Activated B cell treated with CpG ODN at 0.5 μM for 24 hours (primary cell): ENCODE measurements at places on chromosomes 2 and 18. TPM values are rescaled to one million over a fixed set of nuclear protein-coding genes. Genes with fewer than 3 reads are reported as not detected.
A peak's percentile ranks its signal among the peaks of the same experiment; 100 is the strongest.

PDE1A gene
- not detected in 2 replicates for total RNA-seq

DNA sequence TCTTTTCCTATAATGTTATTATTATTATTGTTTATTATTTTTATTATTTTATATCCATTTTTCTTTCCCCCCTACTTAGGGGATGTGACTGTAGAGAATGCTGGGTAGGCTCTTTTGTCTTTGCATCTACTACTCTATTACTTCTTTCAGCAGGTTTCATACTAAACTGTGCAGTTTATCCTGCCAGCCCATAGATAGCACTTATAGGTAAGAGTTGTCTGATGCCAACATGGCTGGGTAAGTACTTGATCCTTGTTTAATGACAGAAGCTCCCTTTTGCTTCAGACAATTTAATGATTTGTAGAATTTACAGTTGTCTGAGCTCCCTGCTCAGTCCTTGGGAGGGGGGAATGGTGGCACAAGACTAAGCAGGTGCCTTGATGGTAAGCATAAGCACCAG is 262.9 kb upstream of the CDH2 start:
- no peak overlapping the region for H3K27ac ChIP-seq
- DNase-seq, result no peak
- no peaks in the 10 kb centered on the region for H3K27me3 ChIP-seq

AP1S3 gene
- 46.0 and 46.3 TPM in 2 replicates for total RNA-seq

DNA sequence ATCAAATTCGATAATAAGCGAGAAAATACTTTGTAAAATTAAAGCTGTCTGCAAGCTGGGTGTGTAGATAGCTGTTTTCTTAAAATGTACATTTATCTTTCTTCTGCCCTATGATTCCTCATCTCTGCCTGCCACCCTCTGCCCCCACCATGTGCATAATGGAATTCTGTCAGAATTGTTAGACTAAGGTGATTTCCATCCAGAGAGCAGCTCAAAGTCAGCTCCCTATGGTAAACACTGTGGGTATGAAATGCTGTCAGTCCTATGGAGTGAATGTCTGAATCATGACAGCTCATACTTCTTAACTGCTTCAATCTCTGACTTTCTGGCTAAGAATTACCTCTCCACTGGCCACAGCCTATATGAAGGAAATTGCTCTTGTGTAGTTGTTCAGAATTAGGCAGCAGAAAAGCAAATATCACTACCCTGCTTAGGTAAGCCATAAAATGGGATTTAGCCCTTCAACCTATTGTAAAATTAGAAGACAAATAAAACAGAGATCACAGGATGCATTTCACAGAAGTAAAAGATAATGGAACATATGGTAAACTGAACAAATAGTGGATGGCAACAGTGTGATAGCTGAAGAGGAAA is 137.7 kb downstream of the CD8B2 start:
- H3K36me3 ChIP-seq, result no peaks in the 10 kb centered on the region
- peaks cover 5% of the 10 kb centered on the region for H3K27me3 ChIP-seq
- no peak overlapping the region for H3K27ac ChIP-seq

DNA sequence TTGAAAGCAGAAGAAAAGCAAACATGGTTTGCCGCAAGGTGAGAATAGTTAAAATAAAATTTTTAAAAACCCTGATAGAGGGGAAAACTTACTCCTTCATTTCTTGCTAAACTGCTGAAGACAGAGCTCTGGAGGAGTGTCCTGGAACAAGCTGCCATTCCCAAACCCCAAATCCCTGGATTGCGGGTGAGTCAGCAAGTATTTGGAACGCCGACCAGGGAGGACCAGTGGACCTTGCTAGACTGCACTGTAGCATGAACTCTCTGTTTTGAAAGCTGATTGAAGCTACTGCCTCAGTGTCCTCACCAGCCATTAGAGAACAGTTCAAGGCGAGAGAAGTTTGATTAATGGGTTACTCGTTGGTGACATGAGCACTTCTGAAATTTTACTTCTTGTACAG is 99.4 kb upstream of the RASGRP3 start:
- no peak overlapping the region for H3K27ac ChIP-seq
- peaks cover 17% of the 10 kb centered on the region for H3K4me1 ChIP-seq
- no peak overlapping the region for H3K4me3 ChIP-seq
- H3K27me3 ChIP-seq, result no peaks in the 10 kb centered on the region
- no peak for DNase-seq
- no peaks in the 10 kb centered on the region for H3K36me3 ChIP-seq

DNA sequence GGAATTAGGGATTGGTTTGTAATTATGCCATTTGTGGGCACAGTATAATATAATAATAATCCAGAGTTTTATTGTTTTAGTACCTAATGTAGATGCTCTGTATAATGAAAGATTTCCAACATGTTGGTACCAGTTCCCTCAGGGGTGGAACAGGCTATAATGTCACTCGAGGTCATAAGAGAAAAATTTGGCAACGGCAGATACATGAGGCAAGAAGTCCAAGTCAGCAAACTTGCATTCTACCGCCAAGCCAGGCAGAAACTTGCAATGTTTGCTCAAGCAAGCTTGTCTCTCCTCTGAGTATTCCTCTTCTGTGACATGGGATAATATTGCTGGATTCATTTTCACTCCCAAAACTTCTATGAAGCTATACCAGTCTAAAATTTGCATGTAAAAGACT is 520.0 kb upstream of the SALL3 start:
- no peaks in the 10 kb centered on the region for H3K36me3 ChIP-seq
- no peaks in the 10 kb centered on the region for H3K27me3 ChIP-seq
- no peak overlapping the region for H3K27ac ChIP-seq

ABCG8 gene
- not detected in 2 replicates for total RNA-seq

DNA sequence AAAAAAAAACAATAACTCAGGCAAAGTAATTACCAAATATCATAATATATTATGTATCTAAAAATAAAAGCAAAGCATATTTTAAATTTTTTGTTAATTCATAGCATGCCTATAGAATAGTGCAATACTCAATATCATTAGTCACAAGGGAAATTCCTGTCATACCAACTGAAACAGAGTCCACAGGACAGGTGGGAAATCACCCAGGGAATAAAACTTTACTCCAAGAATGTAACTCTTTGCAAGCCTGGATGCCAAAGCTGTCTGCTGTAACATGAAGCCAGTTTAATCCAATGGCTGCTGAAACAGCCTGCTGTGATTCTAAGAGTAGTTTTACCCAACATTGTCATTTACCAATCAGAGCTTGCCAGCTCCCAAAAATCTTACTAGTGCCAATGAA is 40.0 kb upstream of the SULT1C3 start:
- H3K27ac ChIP-seq, result no peak overlapping the region
- no peak for DNase-seq
- no peaks in the 10 kb centered on the region for H3K27me3 ChIP-seq

DNA sequence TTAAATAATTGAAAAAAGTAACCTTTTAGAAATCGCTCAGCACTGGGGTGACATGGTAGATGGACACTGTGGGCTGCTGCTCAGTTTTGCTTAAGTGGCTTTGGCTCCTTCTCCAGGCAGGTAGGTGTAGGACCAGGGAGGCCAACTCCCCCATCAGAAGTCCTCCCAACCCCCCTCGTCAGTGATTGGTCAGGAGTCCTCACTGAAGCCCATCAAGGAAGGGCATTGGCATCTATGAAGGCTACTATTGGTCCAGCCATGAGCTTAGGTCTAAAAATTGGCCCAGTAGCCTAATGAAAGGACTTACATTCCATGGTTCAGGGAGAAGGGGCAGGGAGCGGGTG is 34.7 kb downstream of the ST3GAL5 start:
- peaks cover 76% of the 10 kb centered on the region for H3K4me1 ChIP-seq
- H3K36me3 ChIP-seq, result peaks cover 78% of the 10 kb centered on the region
- H3K4me3 ChIP-seq, result peak overlapping the region; percentile 79
- peak overlapping the region; percentile 99 for H3K27ac ChIP-seq

DNA sequence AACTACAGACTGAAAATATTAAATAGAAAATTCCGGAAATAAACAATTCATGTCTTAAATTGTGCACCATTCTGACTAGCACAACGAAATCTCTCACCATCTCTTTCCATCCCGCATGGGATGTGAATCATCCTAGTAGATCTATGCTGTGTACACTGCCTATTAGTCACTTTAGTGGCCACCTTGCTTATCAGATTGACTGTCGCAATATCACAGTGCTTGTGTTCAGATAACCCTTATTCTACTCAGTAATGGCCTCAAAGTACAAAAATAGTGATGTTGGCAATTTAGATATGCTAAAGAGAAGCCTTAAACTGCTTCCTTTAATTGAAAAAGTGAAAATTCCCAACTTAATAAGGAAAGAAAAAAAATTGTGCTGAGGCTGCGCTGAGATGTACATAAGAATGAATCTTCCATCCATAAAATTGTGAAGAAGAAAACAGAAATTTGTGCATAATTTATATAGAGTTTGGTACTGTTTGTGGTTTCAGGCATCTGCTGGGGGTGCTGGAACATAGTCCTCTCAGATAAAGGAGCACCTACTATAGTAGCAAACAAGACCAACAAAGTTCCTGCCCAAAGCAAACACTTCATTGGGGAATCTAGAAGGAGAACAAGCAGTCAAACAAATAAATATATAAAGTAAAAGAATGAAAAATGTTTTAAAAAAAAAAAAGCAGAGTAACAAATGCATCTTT is 12.0 kb downstream of the PSMD1 start:
- no peak for DNase-seq
- H3K27me3 ChIP-seq, result no peaks in the 10 kb centered on the region
- peaks cover 79% of the 10 kb centered on the region for H3K36me3 ChIP-seq
- H3K4me1 ChIP-seq, result no peaks in the 10 kb centered on the region
- H3K27ac ChIP-seq, result no peak overlapping the region

DNA sequence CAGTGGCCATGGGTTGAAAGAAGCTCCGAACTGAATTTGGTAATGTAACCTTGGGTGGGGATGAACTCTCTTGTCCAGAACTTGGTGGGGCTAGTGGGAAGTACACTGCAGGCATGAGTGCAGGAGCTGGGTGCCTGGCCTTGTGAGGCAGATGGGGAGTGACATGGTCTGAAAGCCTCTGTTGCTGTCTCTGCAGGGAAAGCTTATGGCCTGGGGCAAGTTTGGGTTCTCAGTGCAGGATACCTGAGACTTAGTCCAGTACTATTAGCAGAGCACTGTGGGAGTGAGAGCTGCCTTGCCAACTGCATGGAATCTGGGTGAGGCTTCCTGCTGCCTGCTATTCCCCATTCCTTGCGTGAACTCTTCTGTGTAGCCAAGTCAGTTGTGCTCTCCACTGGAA is 1620.9 kb upstream of the NXPH2 start:
- H3K36me3 ChIP-seq, result no peaks in the 10 kb centered on the region
- no peaks in the 10 kb centered on the region for H3K27me3 ChIP-seq
- no peak overlapping the region for H3K27ac ChIP-seq
- no peaks in the 10 kb centered on the region for H3K4me1 ChIP-seq
- DNase-seq, result no peak

DNA sequence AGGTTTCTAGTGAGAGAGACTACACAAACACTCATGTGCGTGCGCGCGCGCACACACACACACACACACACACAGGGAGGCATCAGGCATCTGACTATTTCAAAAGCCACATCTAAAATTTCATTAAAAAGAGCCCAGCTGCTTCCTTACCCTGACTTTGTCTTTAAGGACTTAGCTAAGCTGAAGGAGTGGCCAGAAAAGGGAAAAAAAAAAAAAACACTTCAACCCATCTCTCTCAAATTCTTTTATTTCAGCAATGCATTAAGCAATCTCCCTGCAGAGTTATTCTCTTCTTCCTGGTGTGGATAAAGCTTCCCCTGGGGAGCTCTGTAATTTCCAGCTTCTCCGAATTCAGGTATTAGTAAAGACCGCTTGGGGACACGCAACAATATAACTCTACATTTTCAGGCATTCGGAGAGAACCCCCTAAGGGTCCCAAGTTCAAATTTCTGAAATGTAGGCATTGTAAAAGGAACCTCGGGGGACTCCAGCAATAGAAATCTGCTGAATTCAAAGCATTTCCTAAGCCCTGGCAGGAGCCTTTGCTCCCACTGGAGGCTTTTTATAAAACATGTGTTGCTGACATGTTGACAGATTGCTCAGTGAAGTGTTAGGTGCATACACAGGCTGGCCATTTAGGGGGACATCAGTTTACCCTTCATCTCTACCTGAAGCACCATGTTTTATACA is 67.0 kb downstream of the ZNF521 start:
- peaks cover 3% of the 10 kb centered on the region for H3K4me1 ChIP-seq
- no peak for DNase-seq
- no peaks in the 10 kb centered on the region for H3K36me3 ChIP-seq
- H3K27ac ChIP-seq, result no peak overlapping the region
- no peak overlapping the region for H3K4me3 ChIP-seq

- peak overlapping the region; percentile 97 for H3K4me3 ChIP-seq
- H3K27me3 ChIP-seq, result no peaks in the 10 kb centered on the region
Measured at GRCh38 chr2:101002562-101003277, 631 bp downstream of the RPL31 start.

- no peak overlapping the region for H3K4me3 ChIP-seq
- peaks cover 10% of the 10 kb centered on the region for H3K27me3 ChIP-seq
- H3K36me3 ChIP-seq, result no peaks in the 10 kb centered on the region
Measured at GRCh38 chr2:111919365-111919764, 21.0 kb downstream of the MERTK start.

LINC00305 gene
- total RNA-seq, result not detected in 2 replicates

DNA sequence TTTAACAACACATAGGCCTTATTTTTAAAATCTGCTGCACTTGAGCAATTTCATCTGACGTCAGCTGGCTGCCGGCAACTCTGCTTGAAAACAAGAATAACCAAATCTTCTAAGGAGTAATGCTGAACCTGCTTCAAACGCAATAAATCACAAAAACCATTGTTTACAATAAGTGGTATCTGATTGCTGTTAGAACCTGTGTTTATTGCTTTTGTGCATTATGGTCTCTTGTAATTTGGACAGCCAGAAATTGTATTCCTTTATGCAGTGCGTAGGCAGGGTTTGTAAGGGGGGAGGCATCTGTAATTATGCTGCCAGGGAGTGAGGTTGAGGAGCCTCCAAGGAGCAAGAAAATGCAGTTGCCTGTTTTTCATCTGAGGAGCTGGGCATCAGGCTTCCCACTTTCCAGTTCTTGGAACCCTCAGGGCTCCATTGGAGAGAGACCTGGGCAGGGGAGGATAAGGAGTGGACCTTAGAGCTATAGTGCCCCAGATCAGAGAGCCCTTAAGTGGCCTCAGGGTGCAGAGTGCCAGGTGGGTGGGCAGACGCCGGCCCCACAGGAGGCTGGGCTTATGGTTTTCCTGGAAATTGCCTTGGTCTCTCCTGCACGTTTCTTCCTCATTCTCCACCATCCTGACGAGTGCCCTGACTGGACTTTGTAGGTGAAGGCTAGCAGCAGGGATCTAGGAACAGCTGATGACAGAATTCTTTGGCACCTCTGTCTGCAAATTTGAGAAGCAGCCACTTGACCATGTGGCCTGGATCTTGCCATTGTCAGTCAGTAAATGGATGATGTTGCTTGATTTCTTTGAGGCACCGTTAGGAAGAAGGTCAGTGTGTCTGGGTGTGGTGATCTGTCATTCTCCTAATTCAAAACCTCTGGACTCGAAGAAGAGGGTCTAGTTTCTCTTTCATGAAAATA is 129.2 kb downstream of the KLHL29 start:
- no peaks in the 10 kb centered on the region for H3K27me3 ChIP-seq
- no peaks in the 10 kb centered on the region for H3K36me3 ChIP-seq
- no peak for DNase-seq

TMEM178A gene
- total RNA-seq, result not detected in 2 replicates

LRRTM1 gene
- total RNA-seq, result not detected in 2 replicates

STPG4 gene
- 0.60 and 1.0 TPM in 2 replicates for total RNA-seq

IWS1 gene
- total RNA-seq, result 45.6 and 49.3 TPM in 2 replicates

GRCh38 chr2:102016399-102016955 is 24.7 kb downstream of the IL1R2 start:
- H3K27me3 ChIP-seq, result peaks cover 8% of the 10 kb centered on the region
- H3K27ac ChIP-seq, result no peak overlapping the region
- H3K4me1 ChIP-seq, result peaks cover 3% of the 10 kb centered on the region
- H3K36me3 ChIP-seq, result no peaks in the 10 kb centered on the region
- no peak for DNase-seq
- no peak overlapping the region for H3K4me3 ChIP-seq
